Upper lobe of right lung (tissue), 1 donor: ENCODE measurements at places on chromosomes 5 and 9.

DNA sequence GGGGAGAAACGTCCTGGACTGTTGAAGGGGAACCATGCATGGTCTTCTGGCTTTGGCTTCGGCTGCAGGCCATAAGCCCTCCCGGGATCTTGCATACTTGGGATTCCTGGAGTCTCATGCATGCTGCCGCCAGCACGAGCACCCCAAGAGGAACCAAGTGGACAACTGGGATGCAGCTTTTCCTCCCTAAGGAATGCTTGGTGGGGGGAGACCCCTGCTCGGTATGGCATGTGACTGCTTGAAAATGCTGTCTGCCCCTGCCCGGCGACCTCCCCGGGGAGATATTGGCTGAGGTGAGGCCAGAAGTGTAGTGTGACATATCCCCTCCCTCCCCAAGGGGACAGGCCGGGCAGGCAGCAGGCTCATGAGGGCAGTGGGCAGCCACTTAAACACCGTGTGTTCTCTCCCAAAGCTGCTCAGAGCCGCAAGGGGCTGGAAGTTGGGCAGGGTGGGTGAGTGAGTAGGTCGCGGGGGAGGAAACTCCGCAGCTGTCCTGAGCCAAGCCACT is 15.7 kb downstream of the TMEM171 start:
- no peak overlapping the region for H3K27ac ChIP-seq
- H3K36me3 ChIP-seq: no peaks in the 10 kb centered on the region
- peaks cover 7% of the 10 kb centered on the region for H3K27me3 ChIP-seq
- no peak for DNase-seq
- H3K4me1 ChIP-seq: no peaks in the 10 kb centered on the region
- H3K4me3 ChIP-seq: no peak overlapping the region

DNA sequence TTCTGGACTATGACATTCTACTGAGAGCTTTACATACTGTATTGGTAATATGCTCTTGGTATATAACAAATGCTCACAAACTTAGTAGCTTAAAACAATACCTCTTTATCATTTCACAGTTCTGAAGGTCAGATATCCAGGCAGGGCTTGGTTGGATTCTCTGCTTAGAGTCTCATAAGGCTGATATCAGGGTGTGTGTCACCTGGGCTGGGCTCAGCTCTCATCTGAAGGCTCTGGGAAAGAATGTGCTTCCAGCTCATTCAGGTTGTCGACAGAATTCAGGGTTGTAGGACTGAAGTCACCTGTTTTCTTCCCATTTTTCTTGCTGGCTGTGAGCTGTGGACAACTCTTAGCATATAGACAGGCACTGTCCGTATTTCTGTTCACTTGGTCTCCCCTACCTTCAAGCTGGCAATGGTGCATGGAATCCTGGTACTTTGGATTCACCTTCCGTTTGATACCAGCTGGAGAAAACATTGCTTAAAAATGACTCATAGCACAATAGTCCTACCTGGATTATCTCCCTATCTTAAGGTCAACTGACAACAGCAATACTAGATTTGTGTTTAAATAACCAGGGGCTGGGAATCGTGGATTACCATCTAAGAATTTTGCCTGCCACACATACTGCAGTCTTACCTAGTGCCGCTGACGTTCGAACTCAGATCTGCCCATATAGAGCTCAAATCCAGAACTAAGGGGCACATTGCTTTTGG is 69.2 kb downstream of the RCL1 start:
- no peak for DNase-seq
- no peaks in the 10 kb centered on the region for H3K27me3 ChIP-seq
- no peak overlapping the region for H3K4me3 ChIP-seq
- peaks cover 14% of the 10 kb centered on the region for H3K36me3 ChIP-seq
- no peaks in the 10 kb centered on the region for H3K4me1 ChIP-seq
- H3K27ac ChIP-seq: no peak overlapping the region

DNA sequence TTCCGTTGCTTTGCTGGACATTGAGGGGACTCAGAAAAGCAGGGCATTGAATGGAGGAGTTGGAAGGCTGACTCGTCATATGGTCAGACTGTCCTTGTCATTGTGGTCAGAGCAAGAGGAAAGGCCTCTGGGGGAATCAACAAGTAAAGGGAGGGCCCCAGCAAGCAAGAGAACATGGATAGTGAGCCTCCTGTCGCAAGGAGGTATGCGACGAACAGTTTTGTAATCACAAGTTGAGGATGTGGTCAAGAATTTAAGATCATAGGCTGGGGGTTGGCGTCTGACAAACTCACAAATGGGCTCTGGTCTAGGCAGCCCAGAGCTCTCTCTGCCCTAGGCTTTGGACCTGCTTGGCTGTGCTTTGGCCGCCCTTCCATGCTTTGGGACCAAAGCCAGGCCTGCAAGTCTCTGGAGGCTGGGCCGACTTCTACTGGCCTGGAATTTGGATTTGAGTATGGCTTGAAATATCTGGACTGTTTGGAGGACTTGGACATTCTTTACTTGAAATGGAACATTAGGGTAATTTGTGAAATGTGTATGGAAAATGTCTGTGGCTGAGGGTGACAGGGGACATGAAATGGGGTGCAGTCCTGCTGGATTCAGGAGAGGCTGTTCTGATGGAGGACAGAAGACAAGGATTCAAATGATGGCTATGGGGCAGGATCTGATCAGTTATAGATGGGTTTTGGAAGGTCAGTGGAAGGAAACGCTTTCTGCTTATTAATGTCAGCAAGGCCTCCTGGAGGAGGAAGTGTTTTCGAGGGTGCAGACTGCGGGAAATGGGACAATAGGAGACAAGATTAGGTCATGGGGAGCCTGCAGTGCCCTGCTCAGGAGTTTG is 19.2 kb upstream of the NDST1 start:
- peak; percentile 73 for DNase-seq
- H3K36me3 ChIP-seq: peaks cover 7% of the 10 kb centered on the region
- H3K4me1 ChIP-seq: peaks cover 63% of the 10 kb centered on the region
- H3K27ac ChIP-seq: peak overlapping the region; percentile 91
- no peaks in the 10 kb centered on the region for H3K27me3 ChIP-seq

DNA sequence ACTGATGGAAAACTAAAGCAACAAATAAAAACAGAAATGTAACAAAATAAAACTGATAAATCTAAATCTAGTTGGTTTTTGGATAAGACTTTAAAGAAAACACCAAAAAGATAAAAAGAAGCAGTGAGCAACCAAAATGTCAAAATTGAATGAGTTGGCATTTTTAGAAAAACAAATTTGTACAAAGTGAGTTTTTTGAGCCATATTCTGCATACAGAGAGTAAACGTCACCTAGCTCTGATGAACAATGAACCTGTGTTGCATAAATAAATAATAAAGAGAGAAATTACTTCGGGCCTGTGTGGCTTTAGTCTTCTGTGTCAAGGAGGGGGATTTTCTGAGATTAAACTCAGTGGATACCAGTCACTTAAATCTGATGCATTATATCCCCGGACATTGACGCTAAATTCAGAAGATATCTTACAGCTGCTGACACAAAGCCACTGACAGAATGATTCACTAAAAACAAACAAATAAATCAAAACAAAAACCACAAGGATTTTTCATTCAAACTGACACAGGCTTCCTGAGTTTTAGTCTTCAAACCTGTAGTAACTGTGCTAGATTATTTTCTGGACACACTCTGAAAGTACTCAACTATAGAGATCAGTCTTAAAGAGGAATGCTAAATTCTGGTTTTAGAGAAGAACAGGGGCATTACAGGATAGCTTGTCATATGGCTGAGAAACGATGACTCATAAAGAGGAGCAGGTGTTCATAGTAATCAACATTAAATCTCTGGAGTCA is 403.5 kb upstream of the ST8SIA4 start:
- H3K27ac ChIP-seq: no peak overlapping the region
- no peaks in the 10 kb centered on the region for H3K27me3 ChIP-seq
- no peaks in the 10 kb centered on the region for H3K36me3 ChIP-seq
- H3K4me3 ChIP-seq: no peak overlapping the region
- no peak for DNase-seq
- H3K4me1 ChIP-seq: no peaks in the 10 kb centered on the region

DNA sequence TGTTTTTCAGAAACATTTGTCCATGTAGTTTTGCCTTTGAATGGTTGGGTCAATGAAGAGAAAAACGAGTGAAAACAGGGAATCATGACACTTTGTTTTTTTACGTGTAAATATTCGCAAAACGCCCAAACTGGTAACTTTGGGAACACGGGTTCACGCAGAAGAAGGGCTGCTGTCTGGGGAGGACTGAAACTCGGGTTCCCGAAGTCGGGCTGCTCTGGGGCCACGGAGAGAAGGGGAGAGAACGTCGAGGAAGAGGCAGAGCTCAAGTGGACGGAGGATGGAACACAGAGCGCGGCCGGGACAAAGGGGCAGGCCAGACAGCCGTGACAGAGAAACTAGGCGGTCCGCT is 478 bp upstream of the SETD9 start:
- H3K4me3 ChIP-seq: peak overlapping the region; percentile 61
- peak overlapping the region; percentile 88 for H3K27ac ChIP-seq
- no peak for DNase-seq
- H3K27me3 ChIP-seq: no peaks in the 10 kb centered on the region

- DNase-seq: no peak
- H3K27ac ChIP-seq: no peak overlapping the region
- H3K4me1 ChIP-seq: no peaks in the 10 kb centered on the region
- H3K27me3 ChIP-seq: no peaks in the 10 kb centered on the region
- H3K36me3 ChIP-seq: peaks cover 100% of the 10 kb centered on the region
- no peak overlapping the region for H3K4me3 ChIP-seq
Measured at GRCh38 chr5:150035139-150035895, 34.8 kb downstream of the HMGXB3 start.

DNA sequence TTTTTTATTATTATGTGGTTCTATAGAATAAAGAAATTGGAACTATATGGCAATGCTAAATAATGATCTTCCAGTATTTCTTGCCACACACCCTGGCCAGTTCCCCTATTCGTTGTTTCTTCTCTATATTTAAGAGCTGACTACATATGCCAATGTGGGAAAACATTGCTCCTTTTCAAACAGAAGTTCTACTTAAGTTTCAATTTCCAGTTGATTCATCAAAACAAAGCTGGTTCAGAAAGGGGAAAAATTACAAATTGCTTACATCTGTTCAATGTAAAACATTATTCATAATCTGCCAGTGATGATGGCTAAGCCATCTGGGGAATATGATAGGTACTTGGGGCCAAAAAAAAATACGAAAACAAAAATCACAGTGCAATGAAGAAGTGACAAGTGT is 76.9 kb downstream of the ST8SIA4 start:
- no peaks in the 10 kb centered on the region for H3K27me3 ChIP-seq
- DNase-seq: no peak
- no peak overlapping the region for H3K4me3 ChIP-seq
- H3K36me3 ChIP-seq: no peaks in the 10 kb centered on the region
- H3K4me1 ChIP-seq: peaks cover 13% of the 10 kb centered on the region
